HepG2 (cell line): ENCODE measurements at places on chromosomes 7 and 10.

- H3K27ac ChIP-seq: no peak overlapping the region
- no peaks in the 10 kb centered on the region for H3K36me3 ChIP-seq
- H3K4me1 ChIP-seq: peaks cover under 1% of the 10 kb centered on the region; the same call in 1 of the 2 replicates
- peaks cover 14% of the 10 kb centered on the region; the same call in 2 of the 3 replicates for H3K27me3 ChIP-seq
These were observed 5.3 kb upstream of the ATOH7 start for GRCh38 chr10:68237173-68237572.

GRCh38 chr7:111806232-111806631, 243.9 kb upstream of the IMMP2L start:
- H3K36me3 ChIP-seq: no peaks in the 10 kb centered on the region
- H3K4me3 ChIP-seq: no peak overlapping the region
- H3K27me3 ChIP-seq: no peaks in the 10 kb centered on the region
- peaks cover 24% of the 10 kb centered on the region for H3K4me1 ChIP-seq
- DNase-seq: no peak
- no peak overlapping the region for H3K27ac ChIP-seq

DNA sequence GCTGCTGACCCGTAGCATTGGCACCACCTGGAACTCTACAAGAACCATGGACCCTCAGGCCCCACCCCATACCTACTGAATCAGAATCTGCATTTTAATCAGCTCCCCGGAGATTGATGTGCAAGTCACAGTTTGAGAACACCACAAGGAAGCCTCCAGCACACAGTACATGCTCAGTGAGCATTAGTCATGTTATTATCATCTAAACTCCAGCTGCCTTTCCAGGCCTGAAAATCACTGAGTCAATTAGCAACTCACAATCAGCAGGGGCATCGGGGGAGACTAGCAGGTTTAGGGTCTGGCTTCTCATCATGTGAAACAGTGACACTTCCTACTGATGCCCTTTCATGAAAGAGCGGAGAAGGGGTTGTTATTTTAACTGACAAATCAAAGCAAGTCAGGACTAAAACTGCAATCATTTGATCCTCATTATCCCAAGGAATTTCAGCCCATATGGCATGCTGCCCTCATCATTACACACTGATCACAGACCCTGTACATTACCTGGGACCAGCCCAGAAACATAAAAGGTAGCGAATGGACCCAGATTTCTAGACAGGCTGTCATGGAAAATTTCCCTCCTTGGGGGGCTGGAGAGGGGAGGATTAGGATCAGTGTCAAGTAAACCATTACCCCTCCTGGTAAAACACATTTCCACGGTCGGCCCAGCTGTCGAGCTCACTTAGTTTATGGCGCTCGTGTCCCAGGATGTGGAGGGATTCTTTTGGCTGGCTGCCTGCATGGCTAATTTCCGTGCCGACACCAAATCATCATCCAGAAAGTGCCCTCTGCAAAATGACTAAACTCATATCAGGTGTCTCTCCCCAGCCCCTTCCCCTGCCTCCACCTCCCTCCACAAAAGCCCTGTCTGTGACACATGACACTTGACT, 122.8 kb downstream of the PRLHR start:
- no peak overlapping the region for H3K27ac ChIP-seq
- H3K4me3 ChIP-seq: no peak overlapping the region
- H3K4me1 ChIP-seq: no peaks in the 10 kb centered on the region
- no peak for DNase-seq

GRCh38 chr10:58867683-58868082, 308.8 kb upstream of the PHYHIPL start:
- no peak overlapping the region for H3K4me3 ChIP-seq
- H3K36me3 ChIP-seq: no peaks in the 10 kb centered on the region
- H3K4me1 ChIP-seq: peaks cover 7% of the 10 kb centered on the region

DNA sequence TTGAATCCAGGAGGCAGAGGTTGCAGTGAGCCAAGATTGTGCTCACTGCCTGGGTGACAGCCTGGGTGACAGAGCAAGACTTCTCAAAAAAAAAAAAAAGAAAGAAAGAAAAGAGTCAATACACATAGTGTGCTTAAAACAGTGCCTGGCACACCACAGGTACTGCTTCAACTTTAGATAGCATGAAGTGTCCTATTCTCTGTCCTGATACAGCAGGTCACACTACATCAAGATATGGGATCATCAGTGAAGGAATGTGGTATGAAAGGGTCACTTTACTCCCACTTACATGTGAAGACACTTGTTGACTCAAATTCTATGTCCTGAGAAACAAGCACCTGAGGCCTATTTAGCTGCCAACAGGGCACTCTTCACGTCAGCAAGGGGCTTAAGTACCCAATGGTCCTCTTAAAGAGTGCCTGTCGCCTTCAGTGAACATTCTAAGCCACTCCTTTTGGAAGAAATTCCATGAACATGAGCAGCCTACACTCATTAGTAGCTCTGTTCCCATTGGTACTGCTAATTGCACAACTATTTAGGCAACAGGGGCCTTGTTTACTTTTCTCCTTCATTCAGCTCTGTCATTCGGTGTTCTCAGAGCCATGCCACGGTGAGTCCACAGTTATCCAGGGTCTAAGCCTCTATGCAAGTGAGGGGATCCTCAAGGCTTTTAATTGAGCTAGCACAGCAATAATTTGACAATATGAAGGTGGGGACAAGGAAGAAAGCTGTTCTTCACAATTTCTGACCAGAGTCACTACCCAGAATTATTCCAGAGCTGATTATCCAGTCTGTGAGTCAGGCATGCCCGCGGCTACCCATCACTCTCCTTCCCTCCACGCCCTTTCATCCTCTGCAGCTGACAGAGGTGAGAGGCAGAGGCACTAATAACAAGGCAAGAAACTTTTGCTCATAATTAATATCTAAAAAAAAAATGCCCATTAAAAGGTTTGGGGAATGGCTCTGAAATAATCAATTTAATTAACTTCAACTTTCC, 56.6 kb upstream of the PTN start:
- no peak for DNase-seq
- no peaks in the 10 kb centered on the region for H3K4me1 ChIP-seq
- no peak overlapping the region for H3K4me3 ChIP-seq

- no peak overlapping the region for H3K27ac ChIP-seq
- no peaks in the 10 kb centered on the region for H3K27me3 ChIP-seq
- H3K4me1 ChIP-seq: peaks cover 67% of the 10 kb centered on the region
- H3K4me3 ChIP-seq: no peak overlapping the region
- DNase-seq: no peak
- H3K36me3 ChIP-seq: no peaks in the 10 kb centered on the region
These were observed 616.1 kb downstream of the LRMDA start for GRCh38 chr10:76047521-76047920.

- H3K4me1 ChIP-seq: no peaks in the 10 kb centered on the region
- no peaks in the 10 kb centered on the region for H3K27me3 ChIP-seq
- H3K4me3 ChIP-seq: no peak overlapping the region
- DNase-seq: no peak
These were observed 50.9 kb downstream of the ANKMY2 start for GRCh38 chr7:16594676-16595075.

GRCh38 chr7:68862736-68863135, 735.5 kb upstream of the AUTS2 start:
- no peak overlapping the region for H3K27ac ChIP-seq
- H3K27me3 ChIP-seq: no peaks in the 10 kb centered on the region
- no peaks in the 10 kb centered on the region for H3K4me1 ChIP-seq
- H3K4me3 ChIP-seq: no peak overlapping the region
- no peak for DNase-seq
- no peaks in the 10 kb centered on the region for H3K36me3 ChIP-seq

DNA sequence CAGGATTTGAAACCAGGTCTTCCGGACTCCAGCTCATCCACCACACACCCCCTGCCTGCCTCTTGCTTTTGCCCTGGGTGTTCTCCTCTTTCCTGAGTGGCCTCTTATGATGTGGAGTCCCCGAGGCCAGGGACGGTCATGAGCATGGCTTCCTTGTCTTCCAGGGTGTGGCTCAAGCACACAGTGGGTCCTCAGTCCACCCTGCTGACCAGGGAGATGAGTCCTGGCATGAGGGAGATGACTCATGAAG, 32.8 kb downstream of the DNAJB12 start:
- no peaks in the 10 kb centered on the region for H3K27me3 ChIP-seq
- no peak overlapping the region for H3K4me3 ChIP-seq
- H3K27ac ChIP-seq: peak overlapping the region; percentile 98
- DNase-seq: no peak
- H3K4me1 ChIP-seq: peaks cover 87% of the 10 kb centered on the region
- no peaks in the 10 kb centered on the region for H3K36me3 ChIP-seq

- DNase-seq: no peak
- H3K27ac ChIP-seq: no peak overlapping the region
- no peak overlapping the region for H3K4me3 ChIP-seq
- H3K36me3 ChIP-seq: no peaks in the 10 kb centered on the region
These were observed 18.1 kb downstream of the FOXP2 start for GRCh38 chr7:114432703-114433102.

GRCh38 chr7:96738705-96739104, 29.1 kb upstream of the SEM1 start:
- no peaks in the 10 kb centered on the region; the same call in 1 of the 2 replicates for H3K27me3 ChIP-seq
- DNase-seq: no peak
- H3K4me3 ChIP-seq: no peak overlapping the region
- no peaks in the 10 kb centered on the region for H3K4me1 ChIP-seq
- H3K27ac ChIP-seq: no peak overlapping the region

DNA sequence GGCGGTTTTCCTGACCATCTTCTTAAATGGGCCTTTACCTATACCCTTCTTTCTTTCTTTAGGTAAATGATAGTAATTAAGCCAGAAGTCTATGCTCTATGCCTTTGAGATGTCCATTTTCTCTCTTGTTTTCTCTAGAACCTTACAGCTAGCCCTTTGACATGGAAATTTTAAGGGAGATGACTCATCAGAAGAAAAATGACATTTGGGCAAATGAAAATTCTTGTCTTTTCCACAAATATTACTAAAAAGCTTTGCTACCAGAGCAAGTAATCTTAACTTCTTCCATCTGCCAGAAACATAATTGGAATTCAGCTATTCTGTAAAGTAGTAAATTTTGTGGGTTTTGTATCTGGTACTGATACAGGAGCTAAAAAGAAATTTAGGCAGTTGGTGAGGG, 59.5 kb downstream of the CCDC3 start:
- no peaks in the 10 kb centered on the region for H3K4me1 ChIP-seq
- H3K4me3 ChIP-seq: no peak overlapping the region
- DNase-seq: no peak
- no peak overlapping the region for H3K27ac ChIP-seq
- H3K36me3 ChIP-seq: no peaks in the 10 kb centered on the region

DNA sequence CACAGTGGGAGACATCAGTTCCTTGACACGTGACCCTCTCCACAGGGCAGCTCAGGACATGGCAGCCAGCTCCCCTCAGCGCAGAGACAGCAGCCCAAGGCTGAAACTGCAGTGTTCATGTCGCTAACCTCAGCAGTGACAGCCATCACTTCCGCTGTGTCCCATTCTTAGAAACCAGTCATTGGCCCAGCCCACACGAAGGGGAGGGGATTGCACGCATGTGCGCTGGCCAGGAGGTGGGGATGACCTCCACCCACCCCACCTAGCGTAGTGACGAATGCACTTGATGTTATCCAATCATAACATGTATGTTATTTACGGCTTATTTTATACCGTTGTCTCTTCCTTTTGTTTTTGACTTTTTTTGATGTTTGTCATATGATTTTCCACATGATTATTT, 36.9 kb upstream of the EGFR start:
- no peak for DNase-seq
- H3K4me1 ChIP-seq: peaks cover 9% of the 10 kb centered on the region
- no peaks in the 10 kb centered on the region for H3K36me3 ChIP-seq
- H3K4me3 ChIP-seq: no peak overlapping the region
- no peak overlapping the region for H3K27ac ChIP-seq

DNA sequence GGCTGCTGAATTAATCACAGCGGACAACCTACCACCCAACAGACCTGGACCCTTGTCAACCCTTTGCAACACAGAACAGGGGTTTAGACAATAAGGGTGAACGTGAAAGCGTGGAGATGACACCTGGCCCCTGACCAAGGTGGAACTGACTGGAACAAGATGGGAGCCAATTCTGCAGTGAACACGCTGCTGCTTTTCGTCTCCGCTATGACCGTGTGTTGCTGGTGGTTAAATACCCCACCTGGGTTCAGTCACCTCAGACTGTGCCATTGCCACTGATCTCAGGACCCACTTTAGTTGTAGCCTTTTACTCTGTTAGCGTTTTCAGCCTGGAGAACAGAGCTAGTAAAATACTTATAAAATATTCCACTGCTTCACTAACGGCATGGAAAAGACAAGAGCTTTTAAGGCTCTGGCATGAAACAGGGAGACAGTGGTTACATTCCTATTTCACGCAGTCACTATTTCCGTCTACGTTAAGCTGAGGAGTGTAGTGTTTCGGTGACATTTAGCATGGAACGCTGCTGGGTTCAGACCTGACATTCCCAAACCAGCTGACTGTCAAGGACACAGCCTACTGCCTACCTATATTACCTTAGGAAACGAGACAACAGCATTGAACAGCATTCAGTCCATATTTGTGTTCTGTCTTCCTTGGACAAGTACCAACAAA, 119.5 kb upstream of the PRSS1 start:
- H3K4me3 ChIP-seq: no peak overlapping the region
- H3K36me3 ChIP-seq: no peaks in the 10 kb centered on the region
- H3K27ac ChIP-seq: no peak overlapping the region
- DNase-seq: no peak
- H3K27me3 ChIP-seq: no peaks in the 10 kb centered on the region

- no peak overlapping the region for H3K27ac ChIP-seq
- no peak for DNase-seq
- H3K36me3 ChIP-seq: no peaks in the 10 kb centered on the region
- H3K27me3 ChIP-seq: no peaks in the 10 kb centered on the region
- no peaks in the 10 kb centered on the region for H3K4me1 ChIP-seq
These were observed 259.5 kb downstream of the GRID1 start for GRCh38 chr10:86107131-86107530.

GRCh38 chr7:137682596-137682995, 164.2 kb downstream of the DGKI start:
- H3K36me3 ChIP-seq: no peaks in the 10 kb centered on the region
- DNase-seq: no peak
- no peak overlapping the region for H3K27ac ChIP-seq
- H3K27me3 ChIP-seq: peaks cover 2% of the 10 kb centered on the region; the same call in 1 of the 2 replicates

DNA sequence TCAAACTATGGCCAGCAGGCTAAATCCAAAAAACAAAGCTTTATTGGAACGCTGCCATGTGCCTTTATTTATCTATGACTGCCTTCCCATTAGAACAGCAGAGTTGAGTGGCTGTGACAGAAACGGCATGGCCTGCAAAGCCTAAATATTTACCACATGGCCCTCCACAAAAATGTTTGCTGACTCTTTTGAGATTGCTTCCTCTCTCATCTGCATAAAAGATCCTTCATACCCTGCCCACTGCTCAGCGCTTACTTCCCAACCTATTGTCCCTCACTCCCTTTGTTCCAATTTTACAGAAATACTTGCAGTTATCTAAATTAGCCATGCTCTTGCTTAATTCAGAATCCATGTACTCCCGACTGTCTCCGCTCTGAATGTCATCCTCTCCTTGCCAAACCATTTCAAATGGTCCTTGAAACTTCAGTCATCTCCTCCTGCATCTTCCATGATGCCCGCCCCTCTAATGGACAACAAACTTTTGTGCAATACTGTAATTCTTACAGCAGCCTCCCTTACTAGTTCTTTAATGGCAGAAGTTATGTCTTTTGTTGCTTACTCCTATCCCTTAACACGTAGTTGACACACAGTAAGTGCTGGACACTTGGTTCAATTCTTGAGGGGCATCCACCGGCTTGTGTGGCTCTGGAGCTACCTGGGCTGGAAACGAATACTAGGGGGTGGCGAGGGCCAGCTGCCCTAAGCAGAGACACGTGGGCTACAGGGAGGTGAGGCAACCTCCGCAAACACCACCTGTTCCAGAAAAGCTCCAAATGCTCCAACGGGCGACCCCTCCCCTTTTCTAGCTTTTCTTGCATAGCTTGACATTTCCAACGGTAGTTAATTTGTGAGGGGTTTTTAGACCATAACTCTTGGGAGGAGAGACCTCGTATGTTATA, 832 bp downstream of the XRCC2 start:
- H3K4me3 ChIP-seq: peak overlapping the region; percentile 78
- H3K27ac ChIP-seq: peak overlapping the region; percentile 71
- H3K4me1 ChIP-seq: peaks cover 48% of the 10 kb centered on the region
- no peaks in the 10 kb centered on the region; the same call in 2 of the 3 replicates for H3K27me3 ChIP-seq
- H3K36me3 ChIP-seq: no peaks in the 10 kb centered on the region
